ENCODE measurements at places on chromosomes 7 and 10.

DNA sequence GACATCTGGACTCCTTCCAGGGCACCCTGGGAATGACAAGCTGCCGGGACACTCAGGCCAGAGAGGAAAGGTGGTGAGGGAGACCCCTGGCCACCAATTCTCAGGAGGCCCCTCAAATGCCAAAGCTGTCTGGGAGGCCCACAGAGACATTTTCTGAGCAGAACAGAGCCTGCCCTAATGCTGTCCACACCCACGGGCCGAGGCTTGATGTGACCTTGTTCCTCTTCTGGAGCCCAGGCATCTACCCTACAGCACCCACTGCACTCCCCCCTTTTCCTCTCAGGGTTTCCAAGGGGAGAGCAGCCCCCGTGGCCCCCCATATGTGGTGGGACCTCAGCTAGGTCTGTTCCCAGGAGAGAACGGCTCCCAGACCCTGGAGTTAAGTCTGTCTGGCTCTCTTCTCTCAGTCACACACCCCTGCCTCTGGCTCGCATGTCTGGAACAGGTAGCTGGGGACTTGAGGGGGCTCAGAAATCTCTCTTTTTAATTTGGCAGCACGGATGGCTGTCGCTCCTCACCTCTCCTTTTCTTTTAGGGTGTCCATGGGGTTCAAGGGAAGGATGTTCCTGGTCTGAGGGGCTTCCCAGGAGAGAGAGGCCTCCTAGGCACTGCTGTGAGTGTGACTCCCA, 16.8 kb upstream of the VOPP1 start:
- DNase-seq = no peak

GRCh38 chr7:39946693-39947092, 3.4 kb upstream of the CDK13 start:
- DNase-seq = no peak

DNA sequence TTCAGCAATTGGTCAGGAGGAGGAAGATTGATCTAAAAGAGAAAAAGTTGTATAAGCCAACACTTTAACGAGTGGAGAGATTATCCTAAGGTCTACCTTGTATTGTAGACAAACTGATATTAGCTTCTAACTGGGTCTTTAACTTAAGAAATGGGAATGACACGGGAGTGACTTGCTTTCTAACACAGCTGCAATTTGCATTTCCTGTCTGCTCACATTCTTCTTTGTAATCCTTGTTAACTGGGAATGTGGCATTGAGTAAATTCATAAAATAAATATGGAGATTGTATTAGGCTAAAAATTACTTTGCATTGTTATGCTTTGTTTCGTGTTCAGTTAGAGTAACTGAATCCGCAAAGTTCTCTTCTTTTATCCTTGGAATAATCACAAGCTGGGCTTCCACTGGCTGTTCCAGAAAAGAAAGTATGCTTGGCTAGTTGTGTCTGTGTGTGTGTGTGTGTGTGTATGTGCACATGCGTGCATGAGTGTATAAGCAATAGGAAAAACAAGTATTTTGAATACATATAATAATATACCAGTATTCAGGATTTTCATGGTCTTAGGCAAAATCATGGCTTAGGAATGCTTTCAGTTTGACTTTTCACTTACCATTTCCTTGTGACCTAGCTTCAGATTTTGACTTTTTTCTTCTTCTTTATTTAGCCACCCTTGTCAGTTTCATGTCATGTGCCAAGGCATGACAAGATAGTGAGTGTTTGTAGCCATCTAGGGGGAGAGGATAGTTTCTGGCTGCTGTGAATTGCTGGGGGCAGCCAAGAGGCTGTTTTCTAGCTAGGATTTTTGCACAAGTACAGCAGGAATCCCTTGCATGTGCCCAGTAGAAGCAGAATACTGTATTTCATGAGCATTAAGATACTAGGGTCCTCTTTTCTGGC, 54.5 kb upstream of the FZD8 start:
- DNase-seq = no peak

GRCh38 chr10:23439961-23440889, 1.4 kb downstream of the OTUD1 start:
- DNase-seq = no peak

DNA sequence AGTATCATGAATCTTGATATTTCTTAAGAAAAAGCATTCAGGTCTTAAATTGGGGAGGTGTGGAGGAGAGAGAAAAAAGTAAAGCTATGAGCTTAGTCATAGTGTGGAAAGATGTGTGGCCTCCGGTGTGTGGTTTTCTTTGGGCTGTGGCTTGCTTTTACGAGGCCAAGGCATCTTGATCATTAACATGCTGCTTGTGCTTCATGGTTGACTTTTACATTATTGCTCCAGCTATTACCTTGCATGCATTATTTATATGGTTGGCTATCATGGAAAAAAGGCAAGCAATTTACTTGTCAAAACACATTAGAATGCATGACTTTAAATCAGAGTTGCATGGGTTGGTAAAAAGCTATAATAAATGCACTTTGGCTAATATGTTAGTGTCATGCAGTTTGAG, 300.7 kb upstream of the ADARB2 start:
- no peak for DNase-seq
